ENCODE measurements at places on chromosomes 2 and 18.

- DNase-seq: no peak
Observed at GRCh38 chr2:31386648-31387047, 27.9 kb downstream of the XDH start.

DNA sequence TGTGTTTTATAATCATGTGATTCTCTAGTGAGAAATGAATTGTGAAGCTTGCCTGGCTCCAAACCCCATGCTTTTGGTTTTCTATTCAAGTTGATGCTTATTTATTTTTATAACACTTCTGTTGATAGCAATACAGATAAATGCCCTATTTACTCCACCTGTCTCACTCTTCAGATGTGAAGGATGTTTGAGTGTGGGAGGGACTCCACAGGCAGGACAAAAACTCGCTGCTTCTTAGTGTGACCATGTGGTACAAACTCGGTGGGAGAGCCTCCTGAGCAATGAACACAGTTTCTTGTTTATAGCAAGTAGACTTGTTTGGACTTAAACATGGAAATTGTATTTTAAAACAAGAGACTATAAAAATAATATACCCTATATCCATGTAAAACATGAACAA is 219.7 kb downstream of the GULP1 start:
- no peak for DNase-seq

DNA sequence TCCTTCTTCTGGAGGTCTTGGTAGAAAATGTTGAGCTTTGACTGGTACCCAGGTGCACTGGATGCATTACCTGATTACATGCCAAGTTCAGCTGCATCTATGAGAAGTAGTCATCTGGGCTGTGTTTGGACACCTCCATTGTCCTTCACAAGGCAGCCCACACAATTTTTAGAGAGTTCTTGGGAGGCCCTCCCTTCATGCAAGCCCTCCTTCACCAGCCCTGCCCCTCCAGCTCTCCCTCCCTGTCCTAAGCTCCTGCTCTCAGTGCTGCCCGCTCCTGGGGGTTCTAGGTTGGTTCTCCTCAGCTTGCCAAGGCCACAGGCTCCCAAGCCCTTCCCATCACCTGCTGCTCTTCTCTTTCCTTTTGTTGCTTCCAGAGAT is 148.7 kb downstream of the DYSF start:
- DNase-seq: no peak

DNA sequence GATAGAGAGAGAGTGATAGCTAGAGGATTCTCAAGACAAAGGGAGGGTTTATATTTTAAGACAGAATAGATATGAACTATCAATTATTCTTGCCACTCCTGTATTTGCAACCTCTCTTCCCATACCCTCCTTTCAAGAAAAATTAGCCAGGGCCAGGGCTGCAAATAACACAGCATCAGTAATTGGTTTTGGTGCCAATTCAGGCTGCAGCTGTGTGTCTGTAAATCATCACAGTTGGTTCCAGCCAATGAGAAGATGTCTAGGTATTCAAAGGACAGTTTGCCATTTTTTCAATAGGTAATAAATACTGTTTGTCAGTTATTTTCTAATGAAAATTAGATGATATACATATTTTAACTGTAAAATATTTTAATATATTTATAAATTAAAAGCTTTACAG is 73.5 kb downstream of the WDPCP start:
- no peak for DNase-seq

- DNase-seq: no peak
Observed at GRCh38 chr2:120869730-120870466, 134.2 kb downstream of the GLI2 start.

Data from activated CD4-positive, alpha-beta T cell treated with anti-CD3 and anti-CD28 coated beads for 24 hours (primary cell).